ENCODE measurements at places on chromosomes 3 and 15.

- no peak for DNase-seq
These were observed 764.1 kb downstream of the GRM7 start for GRCh38 chr3:7625021-7625420.

GRCh38 chr3:154656486-154656885 is 226.5 kb upstream of the GPR149 start:
- DNase-seq: no peak

DNA sequence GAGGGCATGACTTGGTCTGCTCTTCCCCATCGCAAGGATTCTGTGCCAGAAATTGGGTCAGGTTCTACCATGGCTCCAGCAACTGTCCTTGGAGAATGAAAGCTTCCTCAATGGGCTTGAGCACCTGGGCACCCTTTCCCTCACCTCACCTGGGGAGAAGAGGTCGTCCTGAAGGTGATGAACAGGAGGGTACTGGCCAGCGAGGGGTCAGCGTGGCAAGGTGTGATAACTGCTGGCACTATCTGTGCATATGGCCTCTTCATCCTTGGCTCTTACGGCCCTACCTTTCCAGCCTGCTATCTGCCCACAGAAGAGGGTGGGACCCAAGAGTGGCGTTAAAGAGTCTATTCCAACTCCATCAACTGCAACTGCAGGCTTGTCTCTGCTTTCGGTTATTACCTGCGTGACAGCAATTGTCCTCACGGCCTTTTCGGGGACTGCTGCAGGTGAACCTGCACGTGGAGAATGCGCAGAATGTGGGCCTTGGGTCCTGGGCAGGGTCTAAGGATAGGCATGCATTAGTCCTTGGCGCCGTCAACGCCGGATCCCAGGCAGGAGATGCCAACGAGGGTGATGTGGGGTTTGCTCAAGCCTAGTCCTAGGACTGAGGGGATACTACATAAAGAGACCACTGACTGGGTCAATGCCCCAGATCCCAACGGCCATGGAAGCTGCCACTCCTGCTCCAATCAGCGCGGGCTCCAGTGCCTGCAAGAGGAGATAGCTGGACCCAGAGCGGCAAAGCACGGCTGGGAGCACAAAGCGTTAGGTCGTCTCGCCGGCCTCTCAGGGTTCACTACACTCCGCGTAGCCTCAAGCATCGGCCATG is 625 bp upstream of the RBM15B start:
- no peak for DNase-seq

DNA sequence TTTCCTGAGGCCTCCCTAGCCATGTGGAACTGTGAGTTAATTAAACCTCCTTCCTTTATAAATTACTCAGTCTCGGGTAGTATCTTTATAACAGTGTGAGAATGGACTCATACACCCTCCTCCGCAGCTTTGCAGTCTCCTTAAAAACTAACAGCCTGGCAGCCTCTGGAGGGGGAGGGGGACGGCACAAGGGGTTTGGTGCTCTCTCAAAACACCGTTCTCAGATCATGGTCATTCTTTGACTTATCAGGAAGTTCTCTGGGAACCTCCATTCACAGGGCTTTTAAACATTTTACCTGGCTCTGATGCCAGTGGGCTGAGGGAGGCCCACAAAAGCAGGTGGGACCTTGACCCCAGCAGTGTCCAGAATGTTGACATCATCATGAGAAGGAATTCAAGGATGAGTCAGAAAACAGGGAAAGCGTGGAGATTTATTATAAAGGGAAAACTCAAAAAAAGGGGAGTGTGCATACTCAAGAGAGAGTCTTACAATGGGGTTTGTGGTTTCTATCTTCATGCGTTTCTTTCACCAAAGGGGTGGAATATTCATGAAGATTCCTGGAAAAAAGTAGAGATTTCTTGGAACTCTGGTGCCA is 43.9 kb downstream of the ONECUT1 start:
- no peak for DNase-seq

DNA sequence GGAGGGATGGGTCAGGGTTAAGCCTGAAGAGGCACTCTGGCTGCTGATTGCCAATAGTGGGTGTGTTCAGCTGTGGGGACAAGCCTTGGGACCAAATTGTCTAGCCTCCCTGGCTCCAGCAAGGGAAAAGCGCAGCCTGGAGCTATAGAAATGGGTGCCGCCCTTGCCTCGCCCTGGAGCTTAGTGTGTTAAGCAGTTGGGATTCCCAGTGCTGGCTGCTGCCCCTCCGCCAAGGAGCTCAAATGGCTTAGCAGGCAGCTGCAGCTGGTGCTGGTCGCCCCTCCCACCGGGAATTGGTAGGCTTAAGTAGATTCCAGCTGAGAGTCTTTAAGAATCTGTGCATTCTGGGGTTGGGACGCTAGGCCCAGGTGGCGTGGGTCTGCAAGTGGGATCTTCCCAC is 662.9 kb upstream of the TBL1XR1 start:
- DNase-seq: no peak

GRCh38 chr15:53520996-53521395 is 238.5 kb downstream of the WDR72 start:
- no peak for DNase-seq

DNA sequence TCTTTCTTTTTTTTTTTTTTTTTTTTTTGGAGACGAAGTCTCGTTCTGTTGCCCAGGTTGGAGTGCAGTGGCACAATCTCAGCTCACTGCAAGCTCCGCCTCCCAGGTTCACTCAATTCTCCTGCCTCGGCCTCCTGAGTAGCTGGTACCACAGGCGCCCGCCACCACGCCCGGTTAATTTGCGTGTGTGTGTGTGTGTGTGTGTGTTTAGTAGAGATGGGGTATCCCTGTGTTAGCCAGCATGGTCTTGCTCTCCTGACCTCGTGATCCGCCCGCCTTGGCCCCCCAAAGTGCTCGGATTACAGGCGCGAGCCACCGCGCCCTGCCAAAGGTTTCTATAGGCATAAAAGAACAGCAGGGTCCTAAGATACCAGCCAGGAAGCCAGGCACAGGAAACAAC is 261.0 kb upstream of the CCDC54 start:
- no peak for DNase-seq

GRCh38 chr15:25378501-25378901 is 60.3 kb downstream of the UBE3A start:
- DNase-seq: no peak

DNA sequence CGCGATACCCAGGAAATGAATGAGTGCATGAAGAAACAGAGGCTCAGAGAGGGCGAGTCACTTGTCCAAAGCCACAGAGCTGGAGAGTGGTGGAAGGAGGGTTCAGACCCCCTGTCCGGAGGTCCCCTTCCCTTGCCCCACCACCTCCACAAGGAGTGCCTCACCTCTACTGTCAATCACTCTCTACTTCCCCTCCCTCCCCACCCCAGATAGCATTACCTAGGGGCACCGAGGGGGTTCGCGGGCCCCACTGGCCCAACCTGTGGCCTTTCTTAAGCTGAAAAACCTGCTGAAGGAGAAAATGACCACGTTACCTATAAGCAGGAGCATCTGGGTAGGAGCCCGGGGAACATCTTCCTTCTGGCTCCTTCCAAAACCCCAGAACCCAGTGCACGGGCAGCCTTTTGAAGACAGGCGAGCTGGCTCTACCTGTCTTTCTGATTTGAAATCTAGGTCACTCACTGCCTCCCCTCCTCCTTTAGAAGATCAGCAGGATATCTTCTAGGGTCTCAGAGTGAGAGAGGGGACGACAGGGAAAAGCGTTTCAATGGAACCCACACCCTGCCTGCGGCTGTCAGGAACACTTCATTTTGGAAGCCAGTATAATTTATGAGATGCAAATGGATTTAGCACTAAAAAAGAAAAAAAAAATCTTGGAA is 89.9 kb upstream of the MEF2A start:
- no peak for DNase-seq

DNA sequence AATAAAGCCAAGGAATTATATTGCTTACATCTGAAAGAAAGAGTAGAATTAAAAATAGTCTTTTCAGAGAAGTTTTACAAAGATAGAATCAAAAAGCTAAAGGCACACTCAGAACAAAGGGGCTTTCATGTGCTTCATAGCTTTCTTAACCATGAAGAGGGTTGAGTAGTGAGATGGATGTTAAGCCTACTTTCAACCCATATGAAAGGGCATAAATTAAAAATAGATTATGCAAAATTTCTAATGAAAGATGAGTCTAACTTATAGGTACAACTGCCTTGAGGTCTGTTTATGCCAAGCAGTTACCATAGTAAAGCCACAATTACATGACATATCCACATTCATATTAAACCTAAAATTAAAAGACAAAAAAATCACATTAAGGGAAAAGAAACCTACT is 223.3 kb upstream of the ARHGEF26 start:
- DNase-seq: no peak

GRCh38 chr3:8887435-8888300 is 75.6 kb downstream of the RAD18 start:
- DNase-seq: no peak

GRCh38 chr3:123637131-123637530 is 52.3 kb upstream of the HACD2 start:
- no peak for DNase-seq

DNA sequence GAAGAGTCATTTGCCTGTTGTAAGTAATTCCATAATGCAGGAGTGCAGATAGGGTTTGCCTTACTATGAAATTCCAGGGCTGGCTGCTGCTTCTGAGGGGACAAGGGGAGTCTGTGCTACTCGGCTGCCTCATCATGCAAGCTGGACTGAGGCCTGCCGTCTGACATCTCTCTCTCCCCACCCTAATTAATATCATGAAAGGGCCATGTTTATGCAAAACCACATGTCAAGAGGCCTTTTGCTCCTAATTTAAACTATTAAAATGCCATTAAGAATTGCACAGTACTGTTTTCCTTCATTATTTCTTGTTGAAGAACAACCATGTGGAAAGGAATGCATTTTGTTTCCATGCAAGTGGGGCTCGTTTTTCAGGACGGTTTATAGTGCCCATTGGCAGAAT is 26.3 kb downstream of the CHST2 start:
- DNase-seq: no peak

GRCh38 chr3:54053882-54054281 is 68.5 kb upstream of the CACNA2D3 start:
- no peak for DNase-seq

DNA sequence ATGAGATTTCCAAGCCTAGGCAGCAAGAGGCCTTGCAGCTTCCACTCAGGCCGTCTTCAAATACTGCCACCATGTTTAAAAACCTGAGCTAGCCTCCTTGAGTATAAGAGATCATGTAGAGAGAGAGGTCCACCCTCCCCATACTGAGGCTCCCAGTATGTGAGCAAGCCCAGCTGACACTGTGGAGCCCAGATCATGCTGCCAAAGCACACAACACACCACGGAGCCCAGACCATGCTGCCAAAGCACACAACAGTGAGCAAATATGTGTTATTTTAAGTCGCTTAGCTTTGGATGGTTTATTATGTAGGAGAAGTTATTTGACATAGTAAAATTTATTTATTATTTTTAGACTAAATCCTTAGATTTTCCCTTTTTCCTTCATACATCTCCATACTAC is 333.7 kb downstream of the CTNNB1 start:
- DNase-seq: no peak

GRCh38 chr3:46734773-46735172 is 17.1 kb upstream of the PRSS50 start:
- DNase-seq: no peak

DNA sequence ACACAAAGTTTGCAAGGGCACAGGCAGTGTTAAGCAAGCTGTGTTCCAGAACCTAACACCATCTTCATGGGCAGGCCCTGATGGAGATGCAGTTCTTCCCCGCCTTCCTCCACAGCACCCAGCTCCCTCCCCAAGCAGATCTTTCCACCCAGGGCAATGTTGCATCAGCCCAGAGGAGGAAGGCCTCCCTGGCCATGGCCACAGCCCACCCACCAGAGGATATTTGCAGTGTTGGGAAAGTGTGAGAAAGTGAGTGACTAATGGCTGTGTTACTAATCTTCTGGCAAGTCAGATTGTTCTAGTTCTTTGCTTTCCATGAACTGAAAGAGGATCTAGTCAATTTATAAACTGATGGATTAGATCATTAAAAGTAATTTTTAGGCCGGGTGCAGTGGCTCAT is 42.0 kb upstream of the ATP10A start:
- DNase-seq: no peak

DNA sequence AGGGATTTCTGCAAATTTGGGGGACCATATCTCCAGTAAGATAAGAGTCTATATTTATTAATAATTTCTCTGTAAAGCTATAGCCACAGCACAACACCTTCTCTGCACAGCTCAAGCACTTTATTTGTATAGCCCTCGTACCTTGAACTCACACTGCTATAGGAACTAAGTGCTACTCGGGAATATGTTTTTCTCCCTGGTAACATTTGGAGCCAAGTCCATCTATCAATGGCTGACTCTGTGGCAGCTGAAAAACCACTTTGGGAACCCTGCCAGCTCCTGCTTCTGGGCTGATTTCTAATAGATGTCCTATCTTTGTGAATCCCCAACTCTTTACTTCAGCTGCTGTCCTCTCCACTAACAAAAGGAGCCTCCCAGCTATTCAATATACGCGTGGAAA is 298.5 kb downstream of the GBE1 start:
- no peak for DNase-seq

- DNase-seq: no peak
These were observed 476.8 kb downstream of the C3orf38 start for GRCh38 chr3:88626456-88627120.

DNA sequence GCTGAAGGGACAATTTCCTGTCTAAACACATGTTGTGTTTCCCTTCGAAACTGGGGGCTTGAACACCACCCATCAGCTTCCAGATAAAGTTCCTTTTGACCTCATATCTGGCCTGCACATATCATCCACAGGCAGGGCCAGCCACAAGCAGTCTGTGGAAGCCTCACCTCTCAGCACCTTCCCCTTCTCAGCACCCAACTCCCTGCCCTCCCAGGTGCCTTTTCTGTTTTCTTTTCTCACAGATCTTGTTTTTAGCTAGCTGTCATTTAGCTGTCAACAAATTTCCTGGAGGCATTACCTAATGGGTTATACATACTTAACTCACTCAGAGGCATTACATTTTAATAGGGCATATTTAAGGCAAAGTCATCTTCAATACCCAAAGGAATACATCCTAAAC is 93.9 kb downstream of the SEMA6D start:
- DNase-seq: no peak

DNA sequence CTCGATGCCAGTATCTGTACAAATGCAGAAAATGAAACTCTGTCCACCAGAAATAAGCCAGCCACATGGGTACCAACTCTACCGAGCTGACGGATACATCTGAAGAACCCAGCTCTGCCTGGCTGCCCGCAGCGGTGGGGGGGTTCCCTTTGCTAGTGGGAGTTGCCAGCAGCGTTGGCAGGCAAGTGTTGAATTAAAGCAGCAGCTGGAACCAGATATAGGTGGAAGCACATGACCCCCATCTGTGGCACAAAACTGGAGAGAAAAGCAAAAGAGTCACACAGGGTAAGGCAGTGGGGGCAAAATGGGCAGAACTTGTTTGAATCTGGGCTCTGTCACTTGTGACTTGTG is 17.9 kb downstream of the CRYGS start:
- no peak for DNase-seq

DNA sequence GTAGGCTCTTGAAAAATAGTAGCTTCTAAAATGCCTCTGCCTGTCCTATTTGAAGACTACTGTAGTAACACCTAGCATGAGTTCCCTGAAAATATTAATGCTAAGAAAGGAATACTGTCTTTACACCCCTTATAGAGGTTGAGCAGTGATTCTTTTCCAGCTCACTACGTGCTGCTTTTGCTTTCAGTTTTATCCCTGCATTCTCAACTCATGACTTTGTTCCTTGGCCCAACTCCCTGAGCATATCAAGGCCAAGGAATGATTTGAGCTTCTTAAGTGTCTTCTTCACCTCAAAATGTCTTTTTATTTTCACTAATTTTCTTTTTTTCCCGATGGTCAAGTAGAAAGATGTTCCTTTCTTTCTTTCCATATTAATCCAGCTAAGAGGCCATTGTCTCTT is 16.5 kb upstream of the P2RY13 start:
- DNase-seq: no peak

- DNase-seq: no peak
These were observed 238.6 kb upstream of the TPM1 start for GRCh38 chr15:62803856-62804400.
